ENCODE measurements at places on chromosomes 11 and 22. TPM values are rescaled to one million over a fixed set of nuclear protein-coding genes. Genes with fewer than 3 reads are reported as not detected.

Gene TBC1D10A
- 21.6 TPM for total RNA-seq

Gene C11orf86
- not detected for total RNA-seq

Gene IL18
- 15.5 TPM for total RNA-seq

Gene IFTAP
- total RNA-seq: 20.1 TPM

Gene PEX26
- total RNA-seq: 32.4 TPM

Gene PKDREJ
- not detected for total RNA-seq

Gene LGALS12
- not detected for total RNA-seq

Gene MPZL2
- total RNA-seq: 13.1 TPM

Gene DDX25
- total RNA-seq: 1.2 TPM

Gene GGTLC2
- total RNA-seq: not detected

Gene PDE3B
- total RNA-seq: 3.1 TPM

GRCh38 chr22:47020166-47020565, 257.7 kb downstream of the TBC1D22A start:
- no peak for DNase-seq

GRCh38 chr11:8527939-8528338, 66.1 kb downstream of the STK33 start:
- DNase-seq: no peak

DNA sequence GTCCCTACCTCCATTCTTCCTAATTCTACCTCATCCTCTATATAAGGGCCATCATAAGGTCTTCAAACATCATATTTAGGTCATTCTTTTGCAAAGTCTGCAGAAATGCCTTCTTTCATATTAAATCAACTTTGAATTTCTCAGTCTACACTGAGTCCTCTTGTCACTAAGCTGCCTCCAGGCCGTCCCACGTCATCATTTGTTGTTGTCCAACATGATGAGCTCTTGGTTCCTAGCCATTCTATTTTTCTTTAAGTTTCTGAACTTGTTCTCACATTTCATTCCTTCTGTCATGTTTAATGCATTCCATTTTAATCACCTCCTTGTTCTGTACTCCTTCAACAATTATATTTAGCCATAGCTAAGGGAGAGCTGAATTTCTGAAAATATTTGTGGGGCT, 59.2 kb upstream of the PGR start:
- DNase-seq: no peak

DNA sequence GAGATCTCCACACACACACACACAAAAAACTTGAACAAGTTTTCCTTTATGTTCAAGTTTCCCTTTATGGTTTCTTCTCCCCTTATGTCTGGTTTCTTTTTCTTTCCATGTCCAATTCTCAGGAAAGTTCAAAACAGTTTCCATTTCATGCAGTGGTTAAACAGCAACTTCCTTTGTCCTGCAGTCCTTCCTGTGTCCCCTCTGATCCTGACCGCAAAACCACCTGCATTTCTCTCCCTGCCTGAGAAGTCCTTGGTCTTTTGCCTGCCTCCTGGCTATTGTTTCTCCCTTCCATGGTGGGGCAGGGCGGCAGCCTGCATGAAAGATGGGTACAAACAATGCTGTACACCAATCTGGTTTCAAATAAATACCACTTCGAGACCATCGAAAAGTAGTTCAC, 58.3 kb upstream of the SORL1 start:
- no peak for DNase-seq

GRCh38 chr11:20025332-20025840, 134.9 kb downstream of the DBX1 start:
- no peak for DNase-seq

GRCh38 chr11:14858404-14858803, 33.6 kb downstream of the CYP2R1 start:
- no peak for DNase-seq

DNA sequence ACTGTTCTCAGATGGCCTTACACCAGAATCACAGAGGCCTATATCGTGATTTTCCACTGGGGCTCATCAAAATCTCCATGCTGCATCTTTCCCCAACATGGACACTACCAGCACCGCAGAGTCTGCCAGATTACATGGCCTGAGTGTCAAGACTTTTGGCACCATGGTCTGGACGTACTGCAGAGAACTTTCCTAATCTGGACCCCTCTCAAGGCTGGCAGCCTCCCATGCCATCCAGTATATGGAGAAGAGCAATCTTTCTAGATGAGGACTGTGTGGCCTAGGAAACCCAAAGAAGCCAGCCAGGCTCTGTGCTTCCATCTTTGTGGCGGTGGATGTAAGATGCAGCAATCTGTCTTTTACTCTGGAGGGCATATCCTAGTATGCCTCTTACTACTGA, 139.2 kb downstream of the ADAMTS15 start:
- no peak for DNase-seq

DNA sequence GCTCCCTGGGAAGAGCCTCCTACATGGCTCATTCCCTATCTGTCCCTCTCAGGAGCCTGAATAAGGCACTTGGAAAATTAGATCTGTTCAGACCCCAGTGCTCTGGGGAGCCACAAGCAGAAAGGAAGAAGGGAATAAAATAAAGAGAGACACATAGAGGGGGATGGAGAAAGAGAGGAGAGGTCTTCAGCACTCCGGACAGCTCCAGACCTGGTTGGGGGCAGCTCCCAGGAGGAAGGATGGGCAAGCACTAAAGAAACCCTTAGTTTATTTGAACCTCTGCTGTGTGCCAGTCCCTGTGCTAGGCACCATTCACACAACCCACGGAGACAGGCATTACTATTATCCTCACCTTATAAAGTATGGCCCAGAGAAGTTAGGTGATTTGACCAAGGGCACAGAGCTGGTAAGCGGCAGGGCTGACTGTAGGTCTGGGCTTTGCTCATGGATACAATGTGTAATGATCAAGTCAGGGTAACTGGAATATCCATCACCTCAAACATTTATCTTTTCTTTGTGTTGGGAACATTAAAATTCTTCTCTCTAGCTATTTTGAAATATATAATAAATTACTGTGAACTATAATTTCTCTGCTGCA, 53.7 kb upstream of the LRRC32 start:
- DNase-seq: no peak

- no peak for DNase-seq
These were observed 361 bp downstream of the CTSD start for GRCh38 chr11:1763336-1763795.

DNA sequence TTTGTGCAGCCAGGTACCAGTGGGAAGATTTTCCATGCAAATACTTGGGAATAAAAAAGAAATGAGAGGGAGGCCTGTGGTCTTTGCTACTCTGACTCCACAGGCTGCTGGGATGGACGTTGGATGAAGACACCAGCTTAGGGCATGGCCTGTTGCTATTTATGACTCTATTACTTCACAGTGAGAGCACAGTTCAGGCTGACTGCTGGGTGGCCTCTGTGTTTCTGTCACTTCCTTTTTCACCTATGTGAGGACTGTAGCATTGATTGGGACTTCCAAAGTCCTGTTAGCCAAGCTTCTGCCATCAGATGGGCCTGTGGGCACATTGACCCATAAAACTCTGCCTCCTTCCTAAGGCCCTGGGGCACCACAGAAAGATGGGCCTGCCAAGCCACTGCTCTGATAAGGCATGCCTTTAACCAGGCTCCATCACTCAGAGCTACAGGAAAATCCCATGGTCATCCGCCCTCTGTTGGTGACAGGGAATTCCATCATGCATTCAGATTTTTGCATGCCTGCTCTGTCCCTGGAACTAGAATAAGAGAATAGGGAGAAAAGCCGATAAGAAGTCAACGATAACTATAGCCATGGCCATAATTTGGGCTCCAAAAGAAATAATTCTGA, 64.6 kb downstream of the KCNJ1 start:
- DNase-seq: no peak

DNA sequence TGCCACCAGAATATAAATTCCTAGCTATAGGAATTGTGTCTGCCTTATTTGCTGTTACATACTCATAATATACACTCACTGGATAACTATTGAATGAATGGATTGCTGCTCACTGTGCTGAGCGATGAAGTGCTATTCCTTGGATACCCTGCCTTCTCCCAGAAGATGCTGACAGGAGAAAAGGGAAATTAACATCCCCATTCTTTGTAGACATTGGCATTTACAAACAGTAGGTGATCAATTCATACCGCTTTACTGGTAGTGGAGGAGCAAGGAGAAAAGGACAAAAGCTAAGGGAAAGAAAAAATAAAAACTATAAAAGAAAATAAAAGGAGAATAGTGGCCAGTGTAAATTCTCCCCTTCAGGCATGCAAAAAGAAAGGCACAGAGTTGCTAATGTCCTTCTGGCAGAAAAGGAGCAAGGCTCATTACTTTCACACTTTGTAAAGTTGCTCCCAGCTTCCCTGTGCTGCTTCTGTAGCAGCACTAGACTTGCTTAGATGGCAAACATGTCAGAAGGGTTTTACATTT, 183.0 kb downstream of the LUZP2 start:
- no peak for DNase-seq

GRCh38 chr22:26172389-26172990, 3.2 kb downstream of the SEZ6L start:
- DNase-seq: no peak

DNA sequence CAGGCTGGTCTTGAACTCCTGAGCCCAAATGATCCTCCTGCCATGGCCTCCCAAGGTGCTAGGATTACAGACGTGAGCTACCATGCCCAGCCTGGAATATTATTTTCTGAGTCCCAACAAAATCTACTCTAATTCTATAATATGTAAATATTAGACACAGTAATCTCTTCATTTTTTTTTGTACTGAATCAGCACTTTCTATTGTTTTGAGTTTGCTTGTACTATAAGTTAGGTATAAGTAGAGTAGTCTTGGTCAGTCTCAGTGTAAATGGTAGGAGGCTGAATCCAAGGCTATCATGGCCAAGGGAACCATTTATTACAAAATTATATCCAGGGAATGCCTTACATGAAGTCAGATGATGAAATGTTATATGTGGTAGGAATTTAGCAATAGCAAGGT, 19.6 kb upstream of the OR6X1 start:
- no peak for DNase-seq

- DNase-seq: no peak
These were observed 3.3 kb downstream of the C2CD2L start for GRCh38 chr11:119110439-119110838.

DNA sequence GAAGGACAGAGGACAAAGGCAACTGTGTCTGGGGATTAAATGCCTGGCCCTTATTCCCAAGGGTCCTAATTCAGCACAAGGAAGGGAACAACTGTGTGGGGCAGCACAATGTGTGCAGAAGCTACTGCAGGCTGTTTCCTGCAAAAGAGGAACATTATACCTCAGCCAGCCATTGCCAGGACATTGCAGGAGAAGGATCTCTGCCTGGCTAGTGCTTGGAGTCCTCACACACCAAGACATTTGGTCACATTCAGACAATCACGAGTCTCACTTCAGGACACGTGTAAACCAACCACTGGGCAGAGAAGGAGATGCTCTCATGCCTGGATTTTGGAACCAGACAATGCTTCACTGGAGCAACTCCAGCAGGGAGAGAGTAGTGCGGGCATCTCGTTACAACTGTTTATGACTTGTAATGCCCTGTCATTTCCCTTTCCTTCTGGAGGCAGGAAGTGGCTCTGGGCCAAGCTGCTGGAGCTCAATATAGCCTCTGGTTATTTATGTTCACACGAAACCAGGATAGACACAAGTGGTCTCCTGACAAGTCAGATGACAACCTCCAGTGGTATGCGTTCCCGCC, 23.9 kb upstream of the ZC3H12C start:
- DNase-seq: no peak

GRCh38 chr11:78572394-78572793, 2.3 kb downstream of the NARS2 start:
- DNase-seq: no peak

GRCh38 chr11:8722809-8723208, 40.2 kb downstream of the RPL27A start:
- no peak for DNase-seq

DNA sequence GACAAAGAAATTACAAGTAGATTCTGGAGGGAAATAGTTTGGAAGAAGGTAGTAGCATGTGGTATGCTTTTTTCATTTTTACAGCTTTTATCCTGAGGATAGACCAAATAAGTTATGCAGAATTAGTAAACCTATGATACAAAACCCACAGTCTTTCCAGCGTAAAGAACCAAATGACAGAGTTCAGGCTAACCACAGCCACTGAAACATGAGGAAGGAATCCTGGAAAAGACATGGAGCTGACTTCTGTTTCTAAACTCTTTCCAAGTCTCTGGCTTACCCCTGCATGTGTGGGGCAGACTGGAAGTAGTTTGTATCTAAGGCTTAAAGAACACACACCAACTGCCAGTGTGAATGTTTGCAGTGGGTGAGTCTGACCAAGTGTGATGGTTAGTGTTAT, 258.4 kb upstream of the TENM4 start:
- no peak for DNase-seq

DNA sequence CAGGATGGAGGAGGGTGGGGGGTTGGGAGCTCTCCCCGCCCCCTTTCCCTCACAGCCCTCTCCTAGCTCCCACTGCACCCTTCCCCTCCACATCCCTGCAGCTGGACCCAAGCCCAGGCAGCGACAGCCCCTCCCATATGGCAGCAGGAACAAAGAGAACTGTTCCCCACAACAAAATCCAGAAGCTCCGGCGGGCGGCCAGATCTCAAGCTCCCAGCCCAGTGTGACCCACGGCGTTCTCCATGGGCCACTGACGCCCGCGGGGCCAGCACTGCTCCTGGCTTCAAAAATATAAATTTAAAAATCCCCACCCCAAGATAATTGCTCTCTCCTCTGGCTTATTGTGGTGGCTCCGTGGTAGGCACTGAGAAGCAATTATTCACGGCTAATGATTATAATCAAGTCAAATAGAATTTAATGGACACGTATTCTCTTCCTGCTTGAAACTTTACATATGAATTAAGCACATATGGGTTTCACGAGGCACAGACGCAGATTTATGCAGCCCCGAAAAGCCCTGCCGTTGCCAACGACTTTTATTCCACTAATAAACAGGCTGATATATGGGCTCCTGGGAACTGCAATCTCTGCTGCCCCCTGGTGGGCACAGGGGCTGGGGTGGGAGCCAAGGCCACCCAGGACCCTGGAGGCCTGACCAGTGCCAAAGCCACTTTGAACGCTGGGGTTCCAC, 17.5 kb downstream of the MACROD1 start:
- DNase-seq: peak; percentile 12

- peak; percentile 75 for DNase-seq
These were observed 58.2 kb upstream of the PRSS23 start for GRCh38 chr11:86741839-86742805.

- peak; percentile 19 for DNase-seq
These were observed 52.6 kb downstream of the PITPNB start for GRCh38 chr22:27866135-27867084.

GRCh38 chr22:45966895-45967365, 10.0 kb downstream of the WNT7B start:
- no peak for DNase-seq

DNA sequence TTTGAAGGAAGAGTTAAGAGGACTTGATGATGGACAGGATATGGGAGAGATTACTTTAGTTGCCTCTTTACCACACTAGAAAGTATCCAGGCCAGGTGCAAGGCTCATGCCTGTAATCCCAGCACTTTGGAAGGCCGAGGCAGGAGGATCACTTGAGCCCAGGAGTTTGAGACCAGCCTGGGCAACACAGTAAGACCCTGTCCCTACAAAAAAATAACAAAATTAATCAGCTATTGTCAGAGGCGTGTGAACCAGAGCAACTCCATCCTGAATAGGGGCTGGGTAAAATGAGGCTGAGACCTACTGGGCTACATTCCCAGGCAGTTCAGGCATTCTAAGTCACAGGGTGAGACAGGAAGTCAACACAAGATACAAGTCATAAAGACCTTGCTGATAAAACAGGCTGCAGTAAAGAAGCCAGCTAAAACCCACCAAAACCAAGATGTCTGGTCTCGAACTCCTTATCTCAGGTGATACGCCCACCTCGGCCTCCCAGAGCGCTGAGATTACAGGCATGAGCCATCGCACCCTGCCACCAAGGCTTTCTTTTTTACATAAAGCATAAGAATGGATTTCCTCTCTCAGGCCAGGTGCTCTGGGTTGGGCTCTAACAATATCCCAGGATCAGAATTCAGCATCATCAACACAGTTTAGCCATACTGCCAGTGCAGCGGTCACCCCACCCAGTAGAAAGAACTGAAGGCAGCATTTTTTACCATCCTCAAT, 17.8 kb downstream of the PI4KA start:
- no peak for DNase-seq
